ENCODE measurements at places on chromosomes 11 and 22.

DNA sequence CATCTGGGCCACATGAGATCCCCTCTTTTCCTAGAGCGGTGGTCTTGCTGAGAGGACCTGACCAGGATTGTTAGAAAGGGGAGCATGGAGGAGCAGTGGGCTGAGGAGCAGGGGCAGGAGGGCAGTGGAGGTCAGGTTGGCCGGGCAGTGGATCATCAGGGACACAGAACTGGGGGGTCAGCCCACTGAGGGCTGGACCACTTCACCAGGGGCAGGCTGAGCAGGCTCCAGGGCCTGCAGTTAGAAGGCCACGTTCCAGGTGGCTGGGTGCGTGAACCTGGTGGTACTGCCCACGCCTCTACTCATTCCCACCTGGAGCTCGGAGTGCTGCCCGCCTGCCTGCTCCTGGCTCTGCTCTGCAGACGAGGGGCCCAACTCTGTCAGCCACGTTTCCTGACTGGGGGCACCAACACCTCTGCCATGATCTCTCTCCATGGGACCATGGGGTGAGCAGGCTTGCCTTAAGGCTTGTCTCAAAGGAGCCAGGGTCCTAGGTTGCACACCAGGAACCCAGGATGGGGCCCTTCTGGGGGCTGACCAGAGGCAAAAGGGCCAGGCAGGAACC is 9.7 kb downstream of the MRGPRF start:
- DNase-seq: no peak

- no peak for DNase-seq
These were observed 925 bp upstream of the C11orf52 start for GRCh38 chr11:111917788-111918187.

GRCh38 chr11:30350384-30350783 is 27.5 kb downstream of the ARL14EP start:
- DNase-seq: no peak

DNA sequence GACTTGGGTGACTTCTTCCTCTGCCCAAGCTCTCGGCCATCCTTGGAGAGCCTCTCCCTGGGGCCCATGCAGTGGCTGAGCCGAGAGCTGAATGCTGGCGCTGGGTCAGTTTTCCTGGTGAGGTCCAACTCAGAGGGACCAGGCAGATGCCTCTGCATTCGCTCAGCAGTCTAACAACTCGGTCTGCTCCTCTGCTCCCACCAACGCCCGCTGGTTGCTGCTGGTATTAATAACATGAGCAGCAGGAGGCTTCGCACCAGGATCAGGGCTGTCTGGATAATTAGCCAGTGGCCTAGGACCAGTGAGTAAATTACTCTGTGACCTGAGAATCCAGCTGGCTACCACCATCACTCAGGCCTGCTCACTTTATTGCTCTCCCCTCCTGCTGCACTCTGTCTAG is 77.7 kb upstream of the FAM181B start:
- DNase-seq: no peak

DNA sequence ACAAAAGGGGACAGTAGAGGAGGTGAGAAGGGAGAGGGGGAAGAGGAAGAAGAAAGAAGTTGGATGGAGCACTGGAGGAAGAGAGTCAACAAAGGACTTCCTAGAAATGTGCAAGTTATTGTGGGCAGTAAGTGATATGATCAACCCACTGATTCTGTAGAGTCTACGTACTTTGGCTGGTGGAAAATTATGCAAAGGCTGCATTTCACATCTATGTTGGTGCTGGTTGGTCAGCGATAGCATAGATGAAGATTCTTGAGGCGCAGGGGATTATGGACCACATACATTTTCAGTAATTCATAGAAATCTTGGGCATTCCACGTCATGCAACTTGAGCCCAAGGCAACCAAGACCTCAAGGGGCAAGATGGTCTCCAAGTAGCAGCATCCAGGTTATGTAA is 12.6 kb upstream of the BIRC3 start:
- no peak for DNase-seq

DNA sequence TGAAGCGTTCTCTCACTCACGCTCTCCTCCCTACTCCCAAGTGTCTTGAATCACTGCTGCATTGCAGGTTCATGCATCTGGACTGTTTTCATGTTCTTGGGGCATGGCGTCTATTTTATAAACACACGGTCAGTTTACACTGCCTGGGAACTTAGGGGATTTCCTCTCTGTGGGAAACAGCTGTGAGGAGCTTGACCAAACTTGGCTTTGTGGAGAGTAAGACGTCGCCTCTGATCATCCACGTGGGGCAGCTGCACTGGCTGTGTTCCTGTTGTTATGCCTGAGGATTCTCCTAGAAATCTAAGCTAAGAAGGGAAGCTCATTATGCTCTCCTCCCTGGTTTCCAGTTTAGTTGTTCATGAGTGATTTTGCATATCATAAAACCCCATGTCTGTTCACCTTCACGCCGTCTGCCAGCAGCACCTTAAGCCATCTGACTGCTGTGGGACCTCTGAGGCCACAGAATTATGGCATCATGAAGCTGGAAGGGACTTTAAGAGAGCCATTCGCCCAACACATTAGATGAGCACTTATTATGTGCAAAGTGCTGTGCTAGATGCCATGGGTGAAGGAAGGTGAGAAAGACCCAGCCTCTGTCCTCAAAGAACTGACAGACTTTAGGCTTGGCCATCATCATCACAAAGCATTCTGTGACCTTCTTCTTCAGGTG is 38.8 kb upstream of the POU2AF1 start:
- DNase-seq: no peak

DNA sequence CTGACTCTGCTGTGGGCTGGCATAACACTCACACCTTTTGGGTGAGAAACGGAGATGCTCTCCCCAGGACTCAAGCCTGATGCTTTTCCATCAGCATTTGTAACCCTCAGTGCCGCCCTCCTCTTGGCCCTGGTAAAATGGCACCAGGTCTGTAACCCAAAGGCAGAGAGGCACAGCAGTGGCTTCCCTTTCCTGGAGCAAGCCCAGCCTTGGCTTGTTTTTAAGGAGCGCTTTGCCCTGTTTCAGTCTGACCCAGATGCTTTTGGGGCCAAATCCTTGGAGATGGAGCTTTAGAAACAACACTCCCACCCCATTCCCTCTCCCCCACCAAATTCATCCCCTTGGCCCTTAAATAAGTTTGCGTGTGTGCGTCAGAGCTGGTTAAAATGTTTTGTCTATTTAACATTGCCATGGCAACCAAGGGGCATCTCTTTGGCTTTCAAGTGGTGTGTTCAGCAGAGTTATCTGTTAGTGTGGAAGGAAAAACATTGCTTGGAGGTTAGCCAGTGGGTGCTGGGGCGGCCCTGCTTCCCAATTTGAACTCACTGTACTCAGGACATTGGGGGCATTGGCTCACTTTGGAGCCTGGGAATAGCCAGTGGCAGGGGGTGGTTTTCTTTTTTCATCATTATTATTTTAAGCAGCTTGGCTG is 134.1 kb downstream of the NAV2 start:
- peak; percentile 44 for DNase-seq

- DNase-seq: no peak
These were observed 24.0 kb downstream of the SNAP29 start for GRCh38 chr22:20882855-20883254.

GRCh38 chr11:58125469-58125868 is at the start of gene OR9I1:
TSS of gene OR9I1 (minus strand) at chr11:58125530. CDS start at chr11:58119444, 6,086 bp downstream.
- DNase-seq: no peak

GRCh38 chr11:86248609-86249008 is 4.1 kb downstream of the EED start:
- DNase-seq: no peak

- no peak for DNase-seq
These were observed 496 bp downstream of the EHBP1L1 start for GRCh38 chr11:65576232-65576866.

DNA sequence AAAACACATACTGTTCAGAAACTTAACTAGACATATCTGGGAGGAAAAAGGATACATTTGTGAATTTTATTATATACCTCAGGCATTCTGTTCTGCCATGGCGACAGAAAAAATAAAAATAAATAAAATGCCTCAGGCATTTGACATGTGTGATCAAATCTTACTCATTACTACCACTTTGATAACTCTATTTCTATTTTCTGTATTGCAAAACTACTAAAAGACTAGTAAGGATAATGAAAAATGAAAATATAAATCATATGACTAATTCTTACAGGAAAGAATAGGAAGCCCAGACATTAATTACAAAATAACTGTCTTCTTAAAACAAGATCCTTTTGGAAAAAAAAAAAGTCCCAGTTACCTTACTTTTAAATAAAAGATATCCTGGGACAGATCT is 5.3 kb downstream of the PICALM start:
- DNase-seq: no peak

DNA sequence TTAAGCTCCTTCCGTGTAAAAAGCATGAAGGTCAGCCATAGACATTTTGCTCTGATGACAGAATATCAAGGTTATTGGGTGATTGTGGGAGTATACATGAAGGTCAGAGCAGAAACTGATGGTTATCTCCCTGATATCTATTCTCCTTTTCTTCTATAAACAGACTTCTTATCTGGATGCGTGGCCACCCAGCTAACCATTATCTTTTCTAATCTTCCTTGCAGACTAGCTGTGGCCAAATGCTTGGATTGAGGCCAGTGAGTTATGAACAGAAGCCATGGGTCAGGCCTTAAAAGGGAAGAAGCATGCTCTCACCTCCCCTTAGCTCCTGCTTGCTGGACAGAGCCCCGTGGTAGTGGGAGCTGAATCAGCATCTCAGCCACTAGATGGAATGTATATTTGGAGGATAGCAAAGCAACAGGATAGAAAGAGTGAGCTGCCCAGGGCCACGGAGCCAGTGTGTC is 31.3 kb upstream of the LRRC55 start:
- DNase-seq: no peak

DNA sequence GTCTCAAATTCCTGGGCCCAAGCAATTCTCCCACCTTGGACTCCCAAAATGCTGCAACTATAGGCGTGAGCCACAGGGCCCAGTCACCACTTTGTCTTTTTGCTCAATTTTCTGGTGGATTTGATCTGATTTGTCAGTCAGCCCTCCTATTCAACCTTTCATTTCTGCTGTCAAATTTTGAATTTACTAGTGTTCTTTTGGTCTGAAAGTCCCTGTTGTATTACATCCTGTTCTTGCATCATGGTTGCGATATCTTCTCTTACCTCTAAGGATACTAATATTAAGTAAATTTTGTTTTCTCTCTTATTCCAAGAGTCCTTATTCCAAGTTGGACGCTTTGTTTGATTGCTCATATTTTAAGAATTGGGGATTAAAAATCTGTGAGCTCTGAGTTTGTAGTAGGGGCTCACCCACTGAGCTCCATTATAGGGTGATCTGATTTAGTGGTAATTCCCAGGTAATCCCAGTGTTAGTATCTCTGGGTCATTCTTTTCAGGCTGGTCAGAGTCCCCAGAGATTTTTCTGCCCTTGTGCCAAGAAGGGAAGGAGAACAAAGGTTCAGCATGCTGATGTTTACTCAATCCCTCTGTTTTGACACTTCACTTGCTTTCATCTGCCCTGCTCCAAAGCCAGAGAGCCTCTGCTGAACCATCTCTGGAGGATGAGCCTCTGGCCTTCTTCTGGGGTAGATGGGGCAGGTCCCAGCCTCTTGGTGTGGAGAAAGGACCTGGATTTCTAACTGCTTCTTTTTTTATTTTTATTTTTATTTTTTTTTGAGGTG is 10.0 kb downstream of the UPB1 start:
- DNase-seq: no peak

DNA sequence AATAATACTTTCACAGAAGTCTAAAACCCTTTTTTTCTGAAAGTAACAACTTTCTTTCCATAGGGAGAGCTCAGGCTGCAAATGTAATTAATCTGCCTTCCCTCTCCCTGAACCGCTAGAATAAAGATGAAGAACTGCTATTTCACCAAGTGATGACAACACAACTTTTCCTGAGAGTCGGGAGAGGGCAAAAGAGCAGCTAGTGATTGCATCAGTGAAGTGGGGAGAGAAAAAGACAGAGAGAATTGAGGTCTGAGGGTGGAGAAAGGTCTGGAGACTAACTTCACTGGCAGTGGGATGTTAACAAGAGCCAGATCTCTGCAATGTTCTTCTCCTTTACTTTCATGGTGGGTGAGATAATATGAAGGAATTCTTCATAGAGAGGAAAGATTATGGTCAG is 10.9 kb upstream of the MPEG1 start:
- DNase-seq: no peak

DNA sequence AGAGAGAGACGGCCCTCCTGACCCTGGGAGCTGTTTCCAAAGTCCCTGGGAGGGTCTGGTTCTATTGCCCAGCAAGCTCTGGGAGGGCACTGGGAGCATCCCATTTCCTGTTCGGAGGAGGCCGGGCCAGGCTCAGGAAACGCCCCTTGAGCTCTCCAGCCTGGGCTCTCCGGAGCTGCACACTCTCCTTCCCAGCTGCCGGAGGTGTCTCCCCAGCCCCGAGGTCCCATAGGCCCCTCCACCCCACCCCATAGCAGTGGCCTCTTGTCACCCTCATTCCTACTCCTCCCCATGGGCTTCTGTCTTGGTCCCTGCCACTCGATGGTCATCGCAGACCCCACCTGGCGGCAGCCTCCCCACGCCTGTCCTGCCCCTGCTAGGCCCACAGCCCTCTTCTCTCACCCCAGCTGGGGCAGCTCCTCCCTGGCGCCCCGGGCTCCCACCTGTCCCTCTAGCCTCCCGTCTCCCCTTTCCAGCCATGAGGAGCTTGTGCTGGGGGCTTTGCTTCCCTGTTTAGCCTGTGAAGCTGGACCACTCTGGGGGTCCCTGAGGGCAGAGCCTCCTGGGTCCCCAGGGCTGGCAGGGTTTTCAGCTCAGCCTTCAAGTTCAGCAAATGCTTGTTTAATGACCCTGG is 2.8 kb downstream of the TSPAN32 start:
- no peak for DNase-seq

DNA sequence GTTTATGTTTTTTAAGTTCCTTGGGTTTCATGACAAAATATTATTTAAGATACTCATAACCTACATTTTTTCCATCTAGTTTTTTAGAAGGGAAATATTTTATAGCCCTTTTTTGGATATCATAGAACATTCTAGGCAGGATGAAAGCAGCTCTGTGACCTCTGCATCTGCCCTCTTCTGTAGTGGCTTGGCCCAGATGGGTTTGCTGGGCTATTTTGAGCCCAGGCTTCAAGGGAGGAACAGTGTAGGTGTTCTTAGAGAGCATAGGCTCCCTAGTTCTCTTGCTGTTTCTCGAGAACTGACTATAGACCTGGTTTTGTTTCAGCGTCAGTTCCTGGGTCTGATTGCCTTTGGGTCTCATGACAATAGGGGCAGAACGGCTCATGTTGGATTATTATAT is 32.2 kb downstream of the DIXDC1 start:
- DNase-seq: no peak

- peak; percentile 60 for DNase-seq
These were observed 49.0 kb downstream of the PPFIA1 start for GRCh38 chr11:70319396-70320076.

GRCh38 chr22:35218079-35218478 is 39.2 kb upstream of the HMGXB4 start:
- DNase-seq: no peak

GRCh38 chr22:48743601-48744282 is 1083.9 kb downstream of the BRD1 start:
- no peak for DNase-seq

DNA sequence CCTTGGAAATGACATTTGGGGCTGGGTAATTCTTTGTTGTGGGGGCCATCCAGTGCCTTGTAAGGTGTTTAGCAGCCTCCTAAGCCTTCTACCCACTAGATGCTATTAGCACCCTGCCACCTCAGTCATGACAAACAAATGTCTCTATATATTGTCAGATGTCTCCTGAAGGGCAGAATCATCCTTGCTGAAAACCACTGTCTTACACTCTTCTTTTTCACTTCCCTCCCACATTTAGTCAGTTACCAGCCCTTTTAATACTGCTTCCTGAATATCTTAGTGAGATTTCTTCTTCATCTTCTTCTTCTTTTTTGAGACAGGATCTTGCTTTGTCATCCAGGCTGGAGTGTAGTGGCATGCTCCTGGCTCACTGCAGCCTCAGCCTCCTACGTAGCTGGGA is 33.1 kb downstream of the TNRC6B start:
- DNase-seq: no peak

- DNase-seq: no peak
These were observed 12.7 kb downstream of the RPL3 start for GRCh38 chr22:39306456-39307361.
